H4 (cell line): ENCODE measurements at places on chromosomes 11 and 22. TPM values are rescaled to one million over a fixed set of nuclear protein-coding genes. Genes with fewer than 3 reads are reported as not detected.

GRCh38 chr11:122617297-122617696 is 38.2 kb upstream of the UBASH3B start:
- DNase-seq: no peak

- no peak for DNase-seq
Measured at GRCh38 chr22:33864723-33865130, 55.5 kb downstream of the LARGE1 start.

PGA4 gene
- total RNA-seq: not detected in 2 replicates

DNA sequence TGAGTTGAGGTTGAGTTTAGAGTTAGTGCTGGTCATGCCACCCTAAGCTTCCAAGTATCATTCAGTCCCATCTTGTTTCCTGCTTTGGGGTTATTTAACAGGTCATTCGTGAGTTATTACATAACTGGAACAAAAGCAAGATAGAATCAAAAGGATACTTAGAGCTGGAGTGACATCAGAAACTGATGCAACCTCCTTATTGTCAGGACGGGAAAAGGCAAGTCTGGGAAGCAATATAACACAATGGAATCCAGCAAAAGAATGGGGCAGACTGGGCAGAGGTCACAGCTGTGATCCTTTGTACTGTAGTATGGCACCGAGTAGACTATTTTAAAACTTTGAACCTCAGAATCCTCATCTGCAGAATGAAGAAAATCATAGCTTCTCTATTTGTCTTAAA is 4.4 kb upstream of the PRSS23 start:
- DNase-seq: no peak

DNA sequence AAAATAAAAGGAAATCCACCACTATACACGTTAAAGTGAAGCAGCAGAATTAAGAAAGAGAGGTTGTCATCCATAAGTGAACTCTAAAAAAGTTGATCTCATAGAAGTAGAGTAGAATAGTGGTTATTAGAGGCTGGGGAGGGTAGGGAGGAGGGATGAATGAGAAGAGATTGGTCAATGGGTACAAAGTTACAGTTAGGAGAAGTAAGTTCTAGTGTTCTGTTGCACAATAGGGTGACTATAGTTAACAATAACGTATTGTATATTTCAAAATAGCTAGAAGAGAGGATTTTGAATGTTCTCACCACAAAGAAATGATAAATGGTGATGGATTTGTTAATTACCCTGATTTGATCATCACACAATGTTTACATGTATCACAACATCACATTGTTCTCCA is 72.0 kb downstream of the CD82 start:
- DNase-seq: no peak

DNA sequence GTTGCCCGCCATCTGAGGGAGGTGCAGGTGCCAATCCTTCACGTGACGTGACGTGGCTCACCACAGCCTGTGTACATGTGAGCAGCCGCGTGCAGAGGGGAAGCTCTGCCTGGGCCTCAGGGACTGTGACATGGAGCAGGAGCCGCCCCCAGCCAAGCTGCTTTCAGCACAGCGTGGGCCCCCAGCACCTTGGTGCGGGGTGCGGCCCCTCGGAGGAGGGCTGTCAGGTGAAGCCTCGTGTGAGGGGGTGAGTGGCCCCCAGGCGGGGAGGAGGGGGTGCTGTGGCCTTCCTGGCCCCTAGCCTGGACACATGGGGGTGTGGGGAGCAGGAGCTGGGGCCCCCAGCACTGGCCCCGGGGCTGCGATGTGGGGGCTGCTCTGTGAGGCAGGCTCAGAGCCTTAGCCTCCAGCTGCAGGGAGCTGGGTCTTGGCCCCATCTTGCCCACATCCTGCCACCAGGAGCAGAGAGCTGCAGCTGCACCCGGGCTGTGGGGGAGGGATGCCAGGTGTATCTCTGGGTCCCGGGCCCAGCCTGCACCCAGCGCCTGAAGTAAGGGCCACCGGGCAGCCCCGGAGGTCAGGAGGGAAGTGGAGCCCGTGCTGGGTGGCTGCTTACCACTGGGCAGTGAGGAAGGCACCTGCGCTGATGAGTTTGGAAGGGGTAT is at the start of gene ADORA2A:
Gene ADORA2A, plus strand, starts transcription at position 100 of the 665 bp plus-strand sequence. CDS start 5,806 bp downstream, outside the sequence.
- DNase-seq: no peak

- DNase-seq: no peak
Measured at GRCh38 chr11:117815262-117815803, 9.2 kb downstream of the FXYD2 start.

- no peak for DNase-seq
Measured at GRCh38 chr22:50459016-50459415, 15.8 kb downstream of the SBF1 start.

- DNase-seq: no peak
Measured at GRCh38 chr22:22033803-22034468, 51.3 kb upstream of the TOP3B start.

DNA sequence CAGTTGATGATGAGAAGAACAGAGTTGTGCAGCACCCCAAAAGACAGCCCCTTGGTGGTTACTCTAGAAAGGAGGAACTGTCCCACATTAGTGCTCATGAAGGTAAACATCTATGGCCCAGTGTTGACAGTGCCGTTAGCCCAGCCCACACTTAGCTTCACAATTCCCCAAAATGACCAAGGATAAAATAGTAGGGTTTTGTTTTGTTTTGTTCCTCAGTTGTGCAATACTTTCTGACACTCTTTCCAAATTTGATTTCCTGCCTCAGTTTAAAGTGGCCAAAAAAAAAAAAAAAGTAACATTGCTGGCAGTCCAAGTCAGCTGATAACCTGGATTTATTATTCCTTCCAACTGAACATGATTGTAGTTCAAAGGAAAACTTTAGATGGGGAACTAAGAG is 269.4 kb downstream of the TMEM135 start:
- DNase-seq: no peak

DNA sequence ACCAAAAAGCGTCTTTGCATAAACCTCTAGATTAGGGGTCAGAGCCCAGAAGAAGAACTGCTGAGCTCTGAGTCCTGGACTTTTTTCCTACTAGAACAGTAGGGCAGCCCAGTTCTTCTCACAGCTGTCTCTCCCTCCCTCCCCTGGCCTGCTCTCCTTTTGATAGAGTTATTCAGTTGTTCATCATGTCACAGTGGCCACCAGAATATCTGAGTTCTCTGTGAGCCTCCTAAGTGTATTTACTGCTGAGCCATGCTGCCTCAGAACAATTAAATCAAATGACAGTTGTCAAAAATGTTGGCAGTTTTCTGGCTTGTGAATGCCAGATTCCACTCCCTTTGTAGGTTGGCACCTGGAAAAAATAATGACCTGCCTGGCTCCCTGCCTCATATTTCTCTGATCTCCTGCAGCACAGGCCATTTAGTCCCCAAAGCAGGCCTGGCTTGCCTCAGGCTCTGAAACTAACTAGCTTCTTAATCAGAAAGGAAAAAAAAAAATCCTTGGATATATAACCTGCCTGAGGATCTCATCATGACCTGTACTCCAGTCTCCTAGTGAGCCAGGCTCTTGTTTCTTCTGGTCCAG is 377.4 kb upstream of the LARGE1 start:
- no peak for DNase-seq

GDPD4 gene
- not detected in 2 replicates for total RNA-seq

GRCh38 chr11:23789938-23790371 is 706.9 kb upstream of the LUZP2 start:
- peak; percentile 66 for DNase-seq

CDPF1 gene
- total RNA-seq: 3.2 and 8.2 TPM in 2 replicates

GRCh38 chr11:43997022-43997660 is 50.6 kb upstream of the ACCSL start:
- no peak for DNase-seq
